Amygdala (tissue), 56 donors: ENCODE measurements at places on chromosomes 2 and 18.

- no peak for DNase-seq
Measured at GRCh38 chr2:218431878-218432277, 13.0 kb downstream of the VIL1 start.

- DNase-seq, result peak; percentile 84
Measured at GRCh38 chr2:15800495-15801329, 139.6 kb upstream of the MYCN start.

DNA sequence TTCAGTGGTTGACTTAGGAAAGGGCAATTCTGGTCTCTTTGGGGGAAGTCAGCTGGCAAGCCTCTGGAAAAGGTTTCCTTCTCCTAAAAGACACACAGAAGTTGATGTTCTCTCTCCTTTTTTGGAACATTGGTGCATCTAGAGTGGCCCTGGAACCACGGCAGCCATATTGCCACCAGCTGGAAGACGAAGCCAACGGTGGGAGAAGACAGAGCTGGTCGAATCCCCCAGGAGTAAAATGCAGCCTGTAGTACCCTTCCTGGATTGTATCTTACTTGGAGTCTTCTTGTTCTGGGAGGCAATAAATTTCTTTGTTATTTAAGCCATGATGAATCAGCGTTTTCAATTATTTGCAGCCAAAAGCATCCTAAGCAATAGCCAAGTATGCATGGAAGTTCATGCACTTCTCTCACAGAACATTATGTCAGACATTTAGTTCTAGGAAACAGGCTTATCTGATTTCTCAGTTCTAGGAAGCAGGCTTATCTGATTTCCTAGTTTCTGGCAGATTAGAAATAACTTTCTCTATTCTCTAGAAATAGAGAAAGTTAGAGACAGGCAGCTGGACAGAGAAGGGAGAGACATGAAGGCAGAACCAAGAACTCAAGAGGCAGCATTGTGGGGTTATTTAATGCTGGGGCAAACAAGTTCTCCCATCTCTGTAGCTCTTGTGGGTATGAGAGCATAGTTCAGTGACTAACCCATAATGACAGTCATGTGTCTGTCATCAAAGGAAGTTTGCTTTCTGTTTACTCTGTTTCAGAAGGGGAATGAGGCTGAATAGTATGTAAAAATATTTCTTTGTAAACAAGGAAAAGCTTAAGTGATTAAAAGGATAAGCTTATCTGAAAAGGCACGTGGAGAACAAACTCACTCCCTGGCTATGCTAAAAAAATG is 40.5 kb upstream of the NABP1 start:
- no peak for DNase-seq

DNA sequence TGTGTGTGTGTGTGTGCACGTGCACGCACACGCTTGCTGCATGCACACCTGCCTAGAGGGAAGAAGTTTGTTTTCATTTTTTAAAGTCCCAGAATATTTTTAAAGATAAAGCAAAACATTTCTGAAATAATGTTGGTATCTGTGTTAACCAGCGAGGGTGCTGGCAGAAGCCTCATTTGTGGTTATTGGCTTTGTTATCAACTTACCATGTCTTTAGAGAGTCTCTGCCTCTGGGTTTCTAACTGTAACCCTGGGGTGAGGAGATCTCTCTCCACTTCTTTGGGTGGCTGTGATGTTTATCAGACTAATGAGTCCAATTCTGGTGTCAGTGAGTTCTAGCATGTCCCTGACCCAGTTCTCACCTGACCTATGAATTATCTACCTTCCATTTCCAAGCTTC is 927.6 kb upstream of the FANCL start:
- DNase-seq, result no peak

GRCh38 chr2:1625281-1626001 is 118.9 kb downstream of the PXDN start:
- DNase-seq, result no peak

- DNase-seq, result no peak
Measured at GRCh38 chr2:127565261-127566138, 30.0 kb downstream of the MYO7B start.

- no peak for DNase-seq
Measured at GRCh38 chr2:31332521-31332920, 82.0 kb downstream of the XDH start.

GRCh38 chr2:158291544-158292180 is 164.9 kb downstream of the CCDC148 start:
- no peak for DNase-seq

- no peak for DNase-seq
Measured at GRCh38 chr2:218071218-218071937, 2.3 kb downstream of the RUFY4 start.
